A549 treated with CpdA at 1 μM for 4 hours (cell line): ENCODE measurements at places on chromosomes 2 and 18. TPM values are rescaled to one million over a fixed set of nuclear protein-coding genes. Genes with fewer than 3 reads are reported as not detected.

The NT5DC4 gene
- total RNA-seq: 0.49 TPM in 1 of 5 replicates, not detected in the others

The FOXD4L1 gene
- total RNA-seq: 0.30 to 0.69 TPM (median 0.45 TPM) in 5 replicates

The COL5A2 gene
- total RNA-seq: 49.4 to 93.9 TPM (median 80.3 TPM) in 5 replicates

The LHCGR gene
- not detected in 5 replicates for total RNA-seq

The MAB21L4 gene
- total RNA-seq: 0.03 to 0.17 TPM (median 0.15 TPM) in 3 of 5 replicates, not detected in the others

The FSIP2 gene
- not detected in 5 replicates for total RNA-seq

The DNAH6 gene
- total RNA-seq: 0.02 to 0.05 TPM (median 0.04 TPM) in 4 of 5 replicates, not detected in the other

The TDRD15 gene
- not detected in 5 replicates for total RNA-seq

The PPP4R3B gene
- total RNA-seq: 31.6 to 34.0 TPM (median 33.1 TPM) in 5 replicates

The IL36G gene
- total RNA-seq: 0.10 TPM in 1 of 5 replicates, not detected in the others

The SNTG2 gene
- not detected in 5 replicates for total RNA-seq

The SMAD7 gene
- total RNA-seq: 22.9 to 31.3 TPM (median 25.8 TPM) in 5 replicates

The RND3 gene
- total RNA-seq: 55.5 to 72.2 TPM (median 58.5 TPM) in 5 replicates

The KCTD18 gene
- 8.0 to 11.5 TPM (median 10.1 TPM) in 5 replicates for total RNA-seq

The ITGB6 gene
- 0.84 to 2.4 TPM (median 1.1 TPM) in 5 replicates for total RNA-seq

The RGPD3 gene
- 0.15 to 0.22 TPM (median 0.19 TPM) in 5 replicates for total RNA-seq

The RABL2A gene
- total RNA-seq: 6.1 to 10.0 TPM (median 9.1 TPM) in 5 replicates

The TMEM237 gene
- 15.9 to 23.8 TPM (median 18.6 TPM) in 5 replicates for total RNA-seq

The COBLL1 gene
- 4.1 to 7.2 TPM (median 4.1 TPM) in 5 replicates for total RNA-seq

The STK16 gene
- 25.4 to 29.7 TPM (median 28.2 TPM) in 5 replicates for total RNA-seq

The HOXD1 gene
- total RNA-seq: 0.20 to 0.39 TPM (median 0.36 TPM) in 5 replicates

The TPO gene
- total RNA-seq: 0.07 to 0.18 TPM (median 0.13 TPM) in 4 of 5 replicates, not detected in the other

The ZNF892 gene
- 0.39 to 0.59 TPM (median 0.49 TPM) in 4 of 5 replicates, not detected in the other for total RNA-seq

The MYO5B gene
- total RNA-seq: 12.3 to 14.5 TPM (median 12.7 TPM) in 5 replicates

The IER3IP1 gene
- total RNA-seq: 17.4 to 32.5 TPM (median 19.5 TPM) in 5 replicates

The SCN3A gene
- total RNA-seq: 0.02 to 0.04 TPM (median 0.02 TPM) in 3 of 5 replicates, not detected in the others

The WIPF1 gene
- total RNA-seq: 12.8 to 23.4 TPM (median 19.3 TPM) in 5 replicates

The MC4R gene
- total RNA-seq: not detected in 5 replicates

The SCN7A gene
- total RNA-seq: not detected in 5 replicates

The RAB6C gene
- not detected in 5 replicates for total RNA-seq

The CDK5R2 gene
- 0.89 to 3.2 TPM (median 2.2 TPM) in 5 replicates for total RNA-seq

The GCA gene
- 3.5 to 10.1 TPM (median 6.1 TPM) in 5 replicates for total RNA-seq

The TMEM87B gene
- 14.5 to 19.3 TPM (median 18.3 TPM) in 5 replicates for total RNA-seq

The PRKD3 gene
- 9.5 to 13.6 TPM (median 12.6 TPM) in 5 replicates for total RNA-seq

The IL37 gene
- total RNA-seq: not detected in 5 replicates

The DHRS9 gene
- 3.1 to 4.2 TPM (median 3.6 TPM) in 5 replicates for total RNA-seq

The KCTD1 gene
- 27.3 to 34.7 TPM (median 30.0 TPM) in 5 replicates for total RNA-seq

The TWIST2 gene
- 9.3 to 22.2 TPM (median 18.6 TPM) in 5 replicates for total RNA-seq

The KCNE4 gene
- total RNA-seq: 0.84 to 1.5 TPM (median 1.0 TPM) in 5 replicates

The ANKRD36C gene
- 3.5 to 4.3 TPM (median 3.6 TPM) in 5 replicates for total RNA-seq

The C2orf66 gene
- total RNA-seq: 0.08 to 0.15 TPM (median 0.09 TPM) in 4 of 5 replicates, not detected in the other

The SLC40A1 gene
- total RNA-seq: 3.4 to 4.5 TPM (median 3.7 TPM) in 5 replicates

The TUBB8B gene
- not detected in 5 replicates for total RNA-seq

The OTOS gene
- total RNA-seq: not detected in 5 replicates

The COLEC11 gene
- total RNA-seq: 0.22 to 0.84 TPM (median 0.56 TPM) in 5 replicates

The ZC3H6 gene
- total RNA-seq: 0.33 to 0.59 TPM (median 0.44 TPM) in 5 replicates

The IGFBP2 gene
- total RNA-seq: 53.4 to 81.9 TPM (median 74.3 TPM) in 5 replicates

The SIX3 gene
- total RNA-seq: 0.24 to 0.66 TPM (median 0.47 TPM) in 5 replicates

The AGAP1 gene
- 18.8 to 28.3 TPM (median 25.7 TPM) in 5 replicates for total RNA-seq

The TLX2 gene
- total RNA-seq: 0.12 to 0.54 TPM (median 0.29 TPM) in 5 replicates

The PLA2R1 gene
- total RNA-seq: 1.9 to 2.6 TPM (median 2.6 TPM) in 5 replicates

The NABP1 gene
- 11.4 to 14.2 TPM (median 12.4 TPM) in 5 replicates for total RNA-seq

The GAREM2 gene
- total RNA-seq: 7.5 to 9.7 TPM (median 7.6 TPM) in 5 replicates

The ZNF396 gene
- total RNA-seq: 0.56 to 1.0 TPM (median 0.69 TPM) in 5 replicates
